EH (cell line): ENCODE measurements at places on chromosomes 1 and 21.

DNA sequence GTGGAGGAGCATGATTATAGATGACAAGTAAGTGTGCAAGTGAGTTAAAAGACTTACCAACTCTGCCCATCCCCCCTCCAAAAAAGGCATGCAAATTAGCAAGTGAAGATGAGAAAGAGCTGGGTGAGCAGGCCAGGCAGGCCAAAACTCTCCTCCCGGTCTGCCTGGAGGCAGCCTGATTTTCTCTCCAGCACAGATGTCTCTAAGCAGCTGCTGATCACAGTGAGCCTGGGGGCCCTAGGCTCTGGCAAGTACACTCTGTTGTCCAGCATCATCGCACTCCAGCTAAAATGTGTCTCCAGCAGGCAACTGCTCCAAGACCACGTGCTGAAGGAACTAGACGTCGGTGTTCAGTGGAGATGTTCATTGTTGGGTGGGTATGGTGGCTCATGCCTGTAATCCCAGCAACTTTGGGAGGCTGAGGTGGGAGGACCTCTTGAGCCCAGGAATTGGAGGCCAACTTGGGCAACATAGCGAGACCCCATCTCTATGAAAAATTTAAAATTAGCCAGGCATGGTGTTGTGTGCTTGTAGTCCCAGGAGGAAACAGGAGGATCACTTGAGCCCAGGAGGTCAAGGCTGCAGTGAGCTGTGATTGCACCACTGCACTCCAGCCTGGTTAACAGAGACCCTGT, 56.7 kb upstream of the PUM1 start:
- DNase-seq = peak; percentile 20

- DNase-seq = no peak
Measured at GRCh38 chr1:49389699-49390098, 613.0 kb upstream of the BEND5 start.

DNA sequence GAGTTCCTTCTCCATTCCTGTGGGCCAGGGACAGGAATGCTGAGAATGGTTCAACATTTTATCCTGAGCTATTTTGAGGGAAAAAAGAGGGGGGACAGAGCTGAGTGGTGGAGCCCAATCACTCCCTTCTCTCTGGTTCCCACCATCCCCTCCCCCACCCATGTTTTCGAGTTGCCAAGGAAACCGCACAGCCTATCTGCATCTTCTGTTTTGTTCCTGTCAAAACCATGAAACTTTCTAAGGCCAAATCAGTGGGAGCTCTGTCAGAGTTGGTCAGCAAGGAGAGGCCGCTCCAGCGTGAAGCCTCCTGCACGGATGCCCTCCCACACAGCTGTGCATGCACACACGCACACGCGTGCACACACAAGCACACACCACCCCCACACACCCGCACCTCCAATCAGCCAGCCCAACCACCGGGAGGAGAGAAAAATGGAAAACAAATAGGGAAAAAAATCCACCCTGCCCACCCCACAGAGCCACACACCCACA, 54.5 kb upstream of the ATP2B4 start:
- DNase-seq = peak; percentile 79

DNA sequence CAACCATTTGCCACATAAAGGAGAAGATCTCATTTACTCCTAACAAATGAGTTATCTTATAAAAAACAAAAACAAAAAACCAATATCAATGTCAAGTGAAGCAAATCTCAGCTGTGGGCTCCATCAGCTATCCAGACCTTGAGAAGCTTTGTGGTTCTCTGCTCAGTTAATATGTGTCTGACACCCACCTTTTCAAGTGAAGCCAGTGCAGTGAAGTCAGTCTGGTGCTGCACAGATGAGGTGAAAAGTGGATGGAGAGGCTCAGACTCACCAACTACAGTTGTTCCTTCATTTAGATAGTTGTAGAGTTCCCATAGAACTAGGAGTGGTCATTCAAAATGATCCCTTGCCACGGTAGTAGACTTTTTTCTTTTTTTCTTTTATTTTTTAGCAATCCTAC, 106.8 kb downstream of the NTNG1 start:
- no peak for DNase-seq

DNA sequence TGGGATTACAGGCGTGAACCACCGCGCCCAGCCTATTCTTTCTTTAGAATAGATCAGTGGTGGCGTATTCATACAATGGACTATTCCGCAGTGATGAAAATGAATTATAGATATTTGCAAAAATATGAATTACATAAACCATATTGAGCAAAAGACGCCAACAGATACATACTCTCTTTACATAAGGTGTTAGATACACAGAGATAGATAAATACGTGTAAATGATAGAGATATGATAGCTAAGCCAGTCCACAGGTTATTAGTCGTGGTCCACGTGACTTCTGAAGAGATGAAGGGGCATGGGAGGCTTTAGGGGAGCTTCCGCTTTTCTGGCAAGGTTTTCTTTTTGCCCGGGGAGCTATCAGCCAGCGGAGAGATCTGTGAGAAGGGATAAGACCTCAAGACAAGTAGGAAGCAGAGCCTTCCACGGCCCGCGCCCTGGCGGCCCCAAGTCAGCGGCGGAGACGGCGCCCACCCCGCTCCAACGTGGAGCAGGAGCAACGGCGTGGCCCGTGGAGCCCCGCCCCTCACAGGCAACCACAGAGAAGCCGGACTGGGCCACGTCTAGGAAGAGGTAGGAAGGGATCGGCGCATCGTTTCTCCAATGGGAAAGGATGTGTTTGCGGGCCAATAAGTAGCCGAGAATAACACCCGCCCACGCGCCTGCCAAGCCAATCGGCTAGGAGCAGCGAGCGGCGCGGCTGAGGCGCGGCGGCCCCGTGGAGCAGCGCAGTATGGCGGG, at the start of gene MSTO1:
Gene MSTO1 (plus strand): TSS at position 704 of the 742 bp plus-strand sequence. CDS start 31 bp downstream, at position 735.
- DNase-seq = peak; percentile 99

DNA sequence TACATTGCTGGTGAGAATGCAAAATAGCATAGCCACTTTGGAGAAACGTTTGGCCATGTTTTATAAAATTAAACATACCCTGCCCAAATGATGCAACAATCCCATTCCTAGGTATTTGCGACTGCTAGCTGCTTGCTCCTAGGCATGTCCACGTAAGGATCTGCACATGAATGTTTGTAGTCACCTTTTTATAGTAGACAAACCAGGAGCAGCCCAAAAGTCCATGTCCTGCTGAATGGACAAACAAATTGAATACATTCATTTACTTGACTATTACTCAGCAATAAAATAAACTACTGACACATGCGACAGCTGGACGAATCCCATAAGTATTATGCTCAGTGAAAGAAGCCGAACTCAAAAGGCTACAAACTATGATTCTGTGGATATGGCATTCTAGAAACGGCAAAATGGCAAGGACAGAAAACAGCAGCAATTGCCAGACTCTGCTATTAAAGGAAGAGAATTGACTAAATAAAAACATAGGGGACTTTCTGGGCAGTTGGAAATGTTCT, 161.9 kb upstream of the GALNT2 start:
- no peak for DNase-seq

GRCh38 chr1:201539561-201540431, 869 bp downstream of the NAV1 start:
- peak; percentile 86 for DNase-seq

- DNase-seq = no peak
Measured at GRCh38 chr1:67812226-67812625, 21.0 kb downstream of the GNG12 start.

DNA sequence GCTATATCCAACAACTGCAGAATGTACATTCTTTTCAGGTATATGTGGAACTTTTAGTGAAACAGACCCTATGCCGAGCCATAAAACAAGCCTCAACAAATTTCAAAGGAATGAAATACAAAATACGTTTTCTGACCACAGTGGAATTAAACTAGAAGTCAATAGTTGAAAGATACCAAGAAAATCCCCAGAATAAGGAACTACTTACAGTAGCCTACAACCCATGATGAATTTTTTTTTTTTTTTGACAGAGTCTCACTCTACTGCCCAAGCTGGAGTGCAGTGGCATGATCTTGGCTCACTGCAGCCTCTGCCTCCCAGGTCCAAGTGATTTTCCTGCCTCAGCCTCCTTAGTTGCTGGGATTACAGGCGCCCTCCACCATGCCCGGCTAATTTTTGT, 83.4 kb downstream of the RUNX3 start:
- no peak for DNase-seq

- DNase-seq = no peak
Measured at GRCh38 chr1:72375226-72375625, 92.9 kb upstream of the NEGR1 start.

DNA sequence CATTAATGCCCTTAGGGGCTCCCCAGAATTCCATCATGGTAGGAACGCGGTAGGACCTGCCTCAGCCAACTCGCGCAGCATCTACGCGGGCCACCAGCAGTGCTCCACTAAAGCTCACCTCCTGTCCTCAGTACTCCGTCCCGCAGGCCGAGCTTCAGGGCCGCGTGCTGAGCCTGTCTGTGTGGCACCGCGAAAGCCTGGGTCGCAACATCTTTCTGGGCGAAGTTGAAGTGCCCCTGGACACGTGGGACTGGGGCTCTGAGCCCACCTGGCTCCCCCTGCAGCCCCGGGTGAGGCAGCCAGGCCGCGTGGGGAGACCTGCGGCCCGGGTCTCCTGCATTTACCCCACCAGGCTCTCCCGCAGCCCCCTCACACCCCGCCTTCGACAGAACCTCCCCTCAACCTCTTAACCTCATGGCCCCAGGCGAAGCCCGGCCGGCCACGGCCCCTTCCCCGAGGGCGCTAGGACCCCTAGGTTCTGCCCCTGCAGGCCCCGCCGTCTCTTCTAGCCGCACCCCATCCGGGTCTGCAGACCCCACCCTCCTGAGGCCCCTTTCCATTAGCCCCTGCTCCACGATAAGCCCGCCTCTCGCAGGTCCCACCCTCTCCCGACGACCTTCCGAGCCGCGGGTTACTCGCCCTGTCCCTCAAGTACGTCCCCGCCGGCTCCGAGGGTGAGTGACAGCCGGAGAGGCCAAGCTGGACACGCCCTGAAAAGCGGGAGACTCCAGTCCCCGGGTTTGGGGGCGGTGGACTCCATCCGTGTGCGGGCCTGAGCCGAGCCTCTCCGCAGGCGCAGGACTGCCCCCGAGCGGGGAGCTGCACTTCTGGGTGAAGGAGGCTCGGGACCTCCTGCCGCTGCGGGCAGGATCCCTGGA, 9.1 kb downstream of the SYTL1 start:
- DNase-seq = no peak

DNA sequence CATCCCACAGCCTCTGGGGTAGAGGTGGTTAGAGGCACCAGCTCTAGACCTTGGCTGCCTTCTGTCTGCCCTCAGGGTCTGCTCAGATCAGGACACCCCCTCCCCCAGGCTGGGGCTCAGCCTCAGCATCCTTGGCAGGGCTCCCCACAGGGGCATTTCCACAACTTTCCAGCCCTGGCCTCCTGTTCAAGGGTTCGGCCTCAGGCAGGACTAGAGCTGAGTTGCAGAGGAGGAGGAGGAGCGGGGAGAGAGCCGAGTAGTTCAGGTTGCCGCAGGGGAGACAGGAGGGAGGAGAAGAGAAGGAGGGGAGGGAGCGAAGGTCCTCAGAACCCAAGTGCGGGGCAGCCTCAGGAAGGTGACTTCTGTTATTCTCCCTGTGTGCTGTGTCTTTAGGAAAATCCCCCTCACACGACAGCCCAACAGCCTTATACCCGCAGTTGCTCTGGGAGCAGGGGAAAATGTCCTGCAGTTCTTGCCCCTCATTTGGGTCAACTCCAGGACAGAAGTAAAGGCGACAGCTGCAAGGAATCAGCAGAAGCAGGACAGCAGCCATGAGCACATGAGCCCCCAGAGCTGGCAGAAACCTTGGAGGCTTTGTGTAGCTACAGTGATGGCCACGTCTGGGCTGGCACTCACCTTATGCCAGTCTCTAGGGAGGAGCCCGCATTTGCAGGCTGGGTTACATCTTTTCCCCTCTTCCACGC, 46.5 kb upstream of the TENT5B start:
- no peak for DNase-seq

GRCh38 chr1:56901716-56902115, 47.1 kb downstream of the C8A start:
- DNase-seq = peak; percentile 73

DNA sequence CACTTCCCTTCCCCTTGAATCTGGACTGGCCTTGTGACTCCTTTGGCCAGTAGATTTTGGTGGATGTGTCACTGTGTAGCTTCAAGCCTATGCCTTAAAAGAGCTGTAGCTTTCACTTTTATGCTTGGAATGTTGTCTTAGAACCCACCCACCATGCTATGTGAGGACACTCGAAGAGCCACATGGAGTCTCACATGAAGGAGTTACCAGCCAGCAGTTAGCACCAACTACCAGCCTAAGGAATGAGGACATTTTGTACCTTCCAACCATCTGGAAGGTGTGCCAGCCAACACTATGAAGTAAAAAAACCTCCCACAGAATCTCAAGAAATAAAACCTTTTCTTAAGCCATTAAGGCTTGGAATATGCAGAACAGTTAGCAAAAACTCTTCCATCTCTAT, 50.6 kb downstream of the LRRC8B start:
- no peak for DNase-seq

DNA sequence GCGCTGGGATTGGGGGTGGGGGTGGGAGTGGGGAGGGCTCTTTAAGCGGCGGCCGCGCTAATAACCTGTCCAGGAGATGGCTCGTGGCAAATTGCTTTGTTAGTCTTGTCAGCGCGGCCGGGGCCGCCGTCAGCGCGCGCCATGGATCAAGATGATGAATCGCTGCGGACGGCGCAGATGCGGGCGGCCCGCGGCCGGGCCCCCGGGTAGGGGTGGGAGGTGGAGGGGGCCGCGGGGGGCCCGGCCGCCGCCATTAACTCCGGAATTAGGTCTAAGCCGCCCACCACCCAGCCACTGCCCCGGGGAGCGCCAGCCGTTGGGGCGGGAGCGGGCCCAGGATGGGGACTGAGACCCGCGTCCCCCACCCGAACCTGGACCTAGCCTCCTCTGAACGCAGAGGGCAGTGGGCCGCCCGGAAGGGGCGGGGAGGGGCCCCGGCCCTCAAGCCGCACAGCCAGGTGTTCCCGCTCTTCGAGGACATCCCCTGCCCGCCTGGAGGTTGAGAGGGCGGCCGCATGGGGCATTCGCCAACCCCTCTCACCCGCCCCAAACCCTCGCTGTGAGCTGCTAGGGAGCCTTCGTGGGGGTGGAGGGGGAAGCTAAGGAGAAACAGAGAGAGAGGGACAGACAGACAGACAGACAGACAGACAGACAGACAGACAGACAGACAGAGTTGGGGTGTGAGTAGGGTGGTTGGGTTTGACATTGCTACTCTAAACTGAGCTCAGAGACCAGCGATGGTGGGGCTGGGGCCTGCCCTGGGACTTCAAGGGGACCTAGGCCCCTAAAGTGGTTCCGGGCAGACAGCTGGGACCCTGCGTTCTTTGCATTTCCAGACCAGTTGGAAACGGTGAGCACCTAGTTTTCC, 3.8 kb upstream of the DMBX1 start:
- DNase-seq = no peak

- DNase-seq = peak; percentile 9
Measured at GRCh38 chr1:218266356-218266755, 18.7 kb upstream of the RRP15 start.

- DNase-seq = no peak
Measured at GRCh38 chr21:22804151-22804550, 1805.9 kb downstream of the NCAM2 start.

- no peak for DNase-seq
Measured at GRCh38 chr1:18354612-18355011, 126.1 kb upstream of the KLHDC7A start.
